ENCODE measurements at places on chromosomes 11 and 22.

GRCh38 chr11:111851636-111852035 lies 19.7 kb downstream of the ALG9 start:
- peak; percentile 17 for DNase-seq

- DNase-seq, result no peak
Measured at GRCh38 chr22:24688256-24688655, 85.3 kb downstream of the GGT1 start.

DNA sequence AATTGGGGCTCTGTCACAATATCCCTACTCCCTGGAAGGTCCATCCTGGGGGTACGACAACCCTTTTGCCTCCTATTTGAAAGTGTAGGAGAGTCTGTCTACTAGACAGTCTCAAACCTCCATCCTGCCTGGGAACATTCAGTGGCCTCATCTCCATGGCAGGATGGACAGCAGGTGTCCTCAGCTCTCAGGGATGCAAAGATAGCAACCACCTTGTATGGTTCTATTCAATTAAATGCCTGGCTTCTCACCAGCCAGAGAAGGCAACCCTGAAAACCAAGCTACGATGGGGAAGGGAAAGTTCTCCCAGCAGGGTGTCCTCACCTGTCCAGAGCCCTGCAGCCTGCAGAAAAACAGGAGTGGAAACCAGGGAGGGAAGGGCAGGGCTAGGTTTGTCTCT lies 164.9 kb downstream of the MIAT start:
- no peak for DNase-seq

- no peak for DNase-seq
Measured at GRCh38 chr11:58506935-58507334, 970 bp downstream of the OR5B21 start.

- no peak for DNase-seq
Measured at GRCh38 chr11:81220146-81220895, 1513.3 kb downstream of the FAM181B start.

DNA sequence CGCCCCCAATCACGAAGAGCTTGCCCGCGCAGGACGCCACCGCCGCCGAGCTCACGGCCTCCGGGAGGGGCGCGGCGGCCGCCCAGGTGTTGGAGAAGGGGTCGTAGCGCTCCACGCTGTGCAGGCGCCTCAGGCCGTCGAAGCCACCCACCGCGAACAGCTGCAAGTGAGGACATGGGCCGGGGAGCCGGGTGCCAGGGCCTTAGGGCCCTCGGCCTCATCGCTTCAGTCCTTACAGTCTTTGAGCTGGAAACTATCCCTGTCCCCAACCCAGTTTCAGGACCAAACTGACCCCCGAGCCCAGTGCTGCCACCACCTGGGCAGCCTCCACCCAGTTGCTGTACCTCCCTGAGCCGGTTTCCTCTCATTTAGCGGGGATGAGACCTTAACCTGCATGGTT lies 7.6 kb downstream of the KLHL35 start:
- DNase-seq, result peak; percentile 56

DNA sequence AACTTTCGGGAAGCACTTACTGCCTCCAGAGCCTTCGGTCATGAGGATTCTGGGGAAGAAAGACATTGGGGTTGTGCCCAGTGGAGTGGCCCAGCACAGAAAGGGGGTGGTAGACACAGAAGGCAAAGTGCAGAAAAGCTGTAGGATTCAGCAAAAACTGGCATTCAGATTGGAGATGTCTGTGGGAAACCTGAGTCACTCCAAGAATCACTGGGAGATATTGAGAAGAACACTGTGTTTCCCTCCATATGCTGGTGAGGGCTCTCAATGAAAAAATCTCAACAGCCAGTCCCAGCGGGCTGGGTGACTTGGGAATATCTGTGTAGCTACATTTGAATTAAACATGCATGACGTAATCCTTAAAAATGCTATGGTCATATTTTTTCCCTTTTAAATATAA lies 61.2 kb upstream of the RCN1 start:
- no peak for DNase-seq

DNA sequence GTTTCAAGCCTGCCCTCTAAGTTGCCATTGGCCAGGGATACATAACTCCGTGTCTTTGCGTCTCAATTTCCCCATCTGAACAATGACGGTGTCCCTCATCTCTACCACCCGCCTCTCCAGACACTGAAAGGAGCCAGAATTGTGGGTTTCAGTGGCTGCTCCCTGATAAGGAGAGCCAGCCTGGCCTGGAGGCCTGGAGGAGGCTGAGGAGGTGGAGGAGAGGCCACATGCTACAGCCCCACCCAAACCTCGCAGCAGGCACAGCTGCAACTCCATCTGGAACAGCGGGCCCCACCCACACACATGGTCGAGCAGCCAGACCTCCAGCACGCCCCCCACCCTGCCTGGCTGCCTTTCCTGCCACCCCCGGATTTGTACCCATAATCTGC lies 34.4 kb upstream of the CD82 start:
- no peak for DNase-seq

DNA sequence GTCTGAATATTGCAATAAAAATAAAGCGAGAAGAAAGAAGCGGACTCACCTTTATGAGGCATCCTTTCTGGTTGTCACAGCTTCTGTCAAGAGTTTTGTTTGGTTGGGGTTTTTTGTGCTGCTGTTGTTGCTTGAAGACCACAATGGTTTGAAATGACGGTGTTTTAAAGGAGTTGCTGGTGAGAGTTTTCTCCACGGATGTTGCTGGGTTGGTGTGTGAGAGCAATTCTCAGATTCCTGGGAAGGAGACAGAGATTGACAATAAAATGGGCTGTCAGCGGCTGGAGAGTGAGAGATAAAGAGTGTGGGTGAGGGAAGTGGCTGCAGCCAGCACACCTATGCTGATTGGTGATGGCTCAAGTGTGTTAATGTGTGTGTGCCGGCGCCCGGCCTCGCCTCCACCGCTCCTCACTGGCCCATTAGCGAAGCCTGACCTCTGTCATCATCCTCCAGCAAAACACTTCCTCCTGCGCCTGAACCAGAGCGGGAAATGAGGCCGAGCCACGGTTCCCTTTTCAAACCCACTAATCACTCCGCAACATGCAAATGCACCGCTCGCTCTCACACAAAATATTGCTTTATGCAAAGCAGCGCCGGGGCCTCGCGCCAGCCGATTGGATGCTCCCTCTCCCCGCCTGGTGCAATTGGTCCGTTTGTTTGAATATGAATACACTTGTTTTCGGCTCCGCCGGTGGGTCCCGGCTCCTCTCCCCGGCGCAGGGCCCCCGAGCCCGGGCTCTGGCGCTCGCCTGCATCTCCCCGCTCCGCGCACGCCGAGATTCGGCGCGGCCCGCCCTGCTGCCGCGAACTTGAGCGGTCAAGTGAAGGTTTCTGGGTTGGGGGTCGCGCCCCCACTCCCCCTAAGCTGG lies at the start of gene PAX6:
Gene PAX6, minus strand, starts transcription at position 544 of the 869 bp plus-strand sequence. CDS start 4,911 bp downstream, outside the sequence.
- peak; percentile 60 for DNase-seq

DNA sequence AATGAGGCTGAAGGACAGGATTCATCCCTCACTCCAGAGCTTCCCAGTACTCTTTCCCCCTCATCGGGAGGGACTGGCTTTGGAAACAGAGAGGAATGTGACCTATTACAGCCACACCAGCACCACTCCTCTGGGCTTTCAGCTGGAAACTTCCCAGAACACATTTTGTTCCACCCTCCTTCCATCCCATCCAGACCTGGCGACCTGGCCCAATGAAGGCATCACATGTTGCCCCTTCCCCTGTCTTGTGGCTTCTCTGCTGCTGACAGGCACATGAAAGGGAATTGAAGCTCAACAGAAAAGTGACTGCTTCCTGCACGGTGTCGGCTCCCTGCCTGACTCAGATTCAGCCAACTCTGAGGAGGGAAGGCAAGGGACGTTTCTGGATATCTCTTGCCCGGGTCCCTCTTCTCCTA lies 19.1 kb downstream of the IRAG1 start:
- DNase-seq, result no peak

- no peak for DNase-seq
Measured at GRCh38 chr11:68016161-68016903, 6.2 kb downstream of the ALDH3B1 start.

- no peak for DNase-seq
Measured at GRCh38 chr22:30361916-30362650, 5.3 kb downstream of the CCDC157 start.

- DNase-seq, result no peak
Measured at GRCh38 chr11:34756591-34756990, 135.7 kb downstream of the EHF start.

GRCh38 chr11:84800755-84801346 lies 826.3 kb downstream of the DLG2 start:
- DNase-seq, result peak; percentile 12

GRCh38 chr22:33350491-33350890 lies 292.3 kb upstream of the SYN3 start:
- no peak for DNase-seq

DNA sequence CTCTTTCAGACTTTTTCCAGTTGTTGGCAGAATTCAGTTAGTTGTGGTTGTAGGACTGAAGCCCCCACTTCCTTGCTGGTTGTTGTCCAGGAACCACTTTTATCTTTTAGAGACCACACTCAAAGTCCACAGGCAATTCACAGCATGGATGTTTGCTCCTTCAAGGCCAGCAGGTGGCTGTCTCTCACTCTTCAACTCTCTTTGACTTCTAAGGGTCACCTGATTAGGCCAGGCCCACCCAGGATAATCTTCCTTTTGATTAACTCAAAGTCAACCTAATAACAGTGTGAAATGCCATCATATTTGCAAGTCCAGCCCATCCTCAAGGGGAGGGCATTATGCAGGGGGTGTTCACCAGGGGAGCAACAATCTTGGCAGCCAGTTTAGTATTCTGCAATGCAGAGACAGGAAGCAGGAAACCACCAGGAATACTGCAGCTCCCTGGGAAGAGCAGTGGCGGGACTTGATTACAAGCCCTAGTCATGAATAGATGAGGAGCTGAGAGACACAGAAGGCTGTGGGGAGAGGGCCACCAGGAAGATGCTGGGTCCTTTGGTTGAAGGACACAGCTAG lies 52.4 kb downstream of the LRRC74B start:
- no peak for DNase-seq

DNA sequence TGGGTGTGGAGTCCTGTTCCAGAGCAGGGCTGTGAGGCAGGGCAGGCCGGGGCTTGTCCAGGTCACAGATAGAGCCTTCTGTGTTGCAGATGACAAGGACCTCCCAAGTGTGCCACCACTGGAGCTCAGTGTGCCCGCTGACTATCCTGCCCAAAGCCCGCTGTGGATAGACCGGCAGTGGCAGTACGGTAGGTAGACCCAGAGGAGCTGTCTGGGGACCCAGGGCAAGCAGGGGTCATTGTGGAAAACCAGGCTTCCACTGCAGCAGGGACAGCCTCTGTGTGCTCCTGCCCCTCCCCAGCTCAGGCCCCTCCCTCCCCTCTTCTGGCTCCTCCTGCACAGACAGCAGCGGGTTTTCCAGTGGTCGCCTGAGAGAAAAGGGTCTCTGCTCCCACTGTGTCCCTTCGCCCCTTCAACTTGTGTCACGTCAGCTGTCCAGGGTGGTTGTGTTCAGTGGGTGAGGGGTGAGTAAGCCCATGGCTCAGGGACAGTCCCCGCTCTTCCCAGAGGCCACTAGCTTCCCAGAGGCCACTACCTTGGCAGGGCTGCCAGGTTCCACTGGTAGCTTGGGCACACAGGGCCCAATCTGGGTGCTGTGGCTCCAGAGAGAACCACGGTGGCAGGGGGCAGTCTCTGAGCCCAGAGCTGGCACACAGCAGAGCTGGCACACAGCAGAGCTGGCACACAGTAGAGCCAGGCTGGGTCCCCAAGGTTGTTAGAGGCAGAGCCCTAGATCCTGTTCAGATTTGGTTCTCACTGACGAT lies 78.4 kb downstream of the MED15 start:
- no peak for DNase-seq

DNA sequence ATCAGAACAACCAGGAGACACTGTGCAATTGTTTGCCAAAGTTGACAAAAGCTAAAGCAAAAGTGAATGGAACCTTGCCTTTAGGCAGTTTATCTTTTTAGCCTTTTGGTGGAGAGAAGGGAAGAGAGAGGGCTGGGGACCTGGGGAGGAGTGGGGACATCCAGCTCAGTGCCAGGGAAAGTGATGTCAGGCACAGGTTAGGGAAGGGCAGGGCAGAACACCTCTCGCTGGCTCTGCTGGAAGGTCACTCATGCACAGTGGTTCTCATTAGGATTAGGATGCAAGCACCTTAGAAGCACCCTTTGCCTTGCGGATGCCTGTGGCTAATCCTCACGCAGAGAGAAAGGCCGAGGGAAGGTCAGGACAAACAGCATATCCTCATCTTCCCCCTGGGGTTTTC lies 14.3 kb upstream of the LINC01488 start:
- DNase-seq, result no peak

DNA sequence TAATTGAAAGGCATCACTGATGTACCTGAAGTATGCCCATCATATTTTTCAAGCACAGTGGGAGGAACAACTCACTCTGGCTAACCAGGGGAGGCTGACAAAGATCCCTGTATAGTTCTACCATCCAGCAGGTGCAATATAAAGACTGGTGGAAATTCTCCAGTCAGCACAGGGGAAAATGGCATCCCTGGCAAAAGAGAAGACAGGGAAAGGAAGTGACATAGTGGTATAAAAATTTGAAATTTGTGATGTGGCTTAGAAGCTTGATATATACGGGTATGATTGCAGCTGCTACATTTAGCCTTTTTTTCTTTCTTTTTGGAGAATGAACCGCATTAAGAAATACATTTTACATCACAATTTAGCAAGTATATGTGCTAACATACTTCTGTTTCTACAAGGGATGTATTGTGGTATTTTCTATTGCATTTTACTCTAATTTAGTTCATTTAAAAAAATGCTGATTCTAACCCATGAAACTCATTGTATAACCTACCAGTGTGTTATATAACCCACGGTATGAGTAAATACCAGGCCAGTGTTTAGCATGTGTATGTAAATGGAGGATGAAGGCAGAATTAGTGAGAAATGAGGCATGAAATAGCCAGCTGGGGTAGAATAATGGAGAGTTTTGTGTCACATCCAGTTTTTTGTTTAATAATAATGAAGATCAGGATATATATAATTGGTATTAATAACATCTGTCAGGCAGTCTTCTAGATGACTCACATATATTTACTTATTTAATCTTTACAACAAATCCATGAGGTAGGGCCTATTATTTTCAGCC lies 186.1 kb downstream of the ARHGAP42 start:
- DNase-seq, result no peak

GRCh38 chr11:69287968-69288882 lies 5.7 kb upstream of the MYEOV start:
- no peak for DNase-seq

DNA sequence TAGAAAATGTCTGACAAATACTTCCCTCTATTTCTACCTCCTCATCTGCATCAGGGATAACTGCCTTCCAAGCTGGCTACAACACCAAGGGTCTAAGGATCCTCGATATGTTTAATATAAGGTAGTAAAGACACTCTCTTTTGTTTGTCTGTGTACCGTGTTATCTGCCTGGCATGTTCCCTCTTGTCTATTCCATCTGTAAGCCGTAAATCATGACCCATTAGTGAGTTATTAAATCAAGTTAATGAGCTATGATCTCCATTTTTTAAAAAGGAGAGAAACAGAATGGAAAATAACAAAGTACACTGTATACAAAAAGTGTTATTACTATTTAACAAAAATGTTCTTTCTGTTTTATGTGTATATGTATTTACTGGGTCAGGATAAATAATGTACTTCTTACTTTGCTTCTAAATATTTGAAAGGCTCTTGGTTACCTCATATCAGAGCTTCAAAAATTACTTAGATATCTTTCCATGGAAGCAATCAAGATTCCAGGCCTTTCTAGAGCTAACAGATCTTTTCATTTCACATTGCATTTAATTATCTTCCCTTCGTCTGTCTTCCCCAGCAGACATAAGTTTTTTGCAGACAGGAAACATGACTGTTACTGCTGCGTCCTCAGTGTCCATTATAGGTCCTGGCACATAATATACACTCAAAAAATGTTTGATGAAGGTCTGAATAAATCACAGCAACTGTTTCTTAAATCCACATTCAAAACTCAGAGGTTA lies 342.6 kb upstream of the CCDC90B start:
- DNase-seq, result peak; percentile 15

Data from SK-N-SH (cell line).